Stimulated activated CD8-positive, alpha-beta memory T cell treated with anti-CD3 and anti-CD28 coated beads, Interleukin-15, amount 100 ng/mL, for 4 hours (primary cell): ENCODE measurements at places on chromosomes 6 and 20.

GRCh38 chr6:48628316-48628715, 517.3 kb upstream of the PTCHD4 start:
- DNase-seq = no peak

GRCh38 chr6:83439201-83439600, 8.3 kb upstream of the ME1 start:
- DNase-seq = no peak

- DNase-seq = no peak
Measured at GRCh38 chr20:43955750-43956191, 41.1 kb downstream of the TOX2 start.

DNA sequence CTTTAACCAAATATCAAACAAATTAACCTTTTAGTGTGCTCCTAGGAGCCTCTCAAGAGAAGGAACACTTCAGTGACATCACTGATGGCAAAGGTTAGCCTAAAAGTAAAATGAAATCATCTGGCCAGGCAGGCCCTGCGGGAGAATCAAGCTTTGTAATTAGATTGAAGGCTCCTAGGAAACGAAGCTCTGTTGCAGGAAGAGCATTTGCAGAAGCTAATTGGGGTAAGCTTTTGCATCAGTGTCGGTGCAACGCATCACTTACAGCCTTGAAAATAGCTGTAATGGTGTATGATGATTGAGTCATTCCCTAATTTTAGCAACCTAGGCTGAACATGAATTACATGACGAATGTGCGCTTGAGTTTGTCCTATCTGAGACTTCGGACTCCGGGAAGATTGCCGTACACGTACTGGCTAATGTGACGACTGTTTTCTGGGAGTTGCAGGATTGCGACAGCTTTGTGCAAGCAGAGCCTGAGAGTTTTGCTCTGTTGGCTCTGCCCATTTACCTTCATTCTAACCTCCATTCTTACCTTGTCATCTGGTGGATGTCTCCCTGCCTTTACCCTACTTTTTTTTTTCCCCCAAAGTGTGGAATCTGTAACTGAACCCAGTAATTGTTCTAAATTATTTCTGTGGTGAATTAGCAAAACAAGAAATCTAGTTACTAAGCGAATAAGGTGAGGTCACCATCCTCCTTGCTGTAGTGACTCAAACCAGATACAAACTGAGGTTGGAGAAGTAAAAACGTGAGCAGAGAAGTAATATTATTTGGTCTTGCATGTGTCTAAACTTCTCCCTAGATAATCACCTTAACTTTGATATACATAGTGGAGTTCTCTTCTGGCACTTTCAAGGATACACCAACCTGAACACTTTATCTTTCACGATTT, 675.9 kb upstream of the CITED2 start:
- no peak for DNase-seq

DNA sequence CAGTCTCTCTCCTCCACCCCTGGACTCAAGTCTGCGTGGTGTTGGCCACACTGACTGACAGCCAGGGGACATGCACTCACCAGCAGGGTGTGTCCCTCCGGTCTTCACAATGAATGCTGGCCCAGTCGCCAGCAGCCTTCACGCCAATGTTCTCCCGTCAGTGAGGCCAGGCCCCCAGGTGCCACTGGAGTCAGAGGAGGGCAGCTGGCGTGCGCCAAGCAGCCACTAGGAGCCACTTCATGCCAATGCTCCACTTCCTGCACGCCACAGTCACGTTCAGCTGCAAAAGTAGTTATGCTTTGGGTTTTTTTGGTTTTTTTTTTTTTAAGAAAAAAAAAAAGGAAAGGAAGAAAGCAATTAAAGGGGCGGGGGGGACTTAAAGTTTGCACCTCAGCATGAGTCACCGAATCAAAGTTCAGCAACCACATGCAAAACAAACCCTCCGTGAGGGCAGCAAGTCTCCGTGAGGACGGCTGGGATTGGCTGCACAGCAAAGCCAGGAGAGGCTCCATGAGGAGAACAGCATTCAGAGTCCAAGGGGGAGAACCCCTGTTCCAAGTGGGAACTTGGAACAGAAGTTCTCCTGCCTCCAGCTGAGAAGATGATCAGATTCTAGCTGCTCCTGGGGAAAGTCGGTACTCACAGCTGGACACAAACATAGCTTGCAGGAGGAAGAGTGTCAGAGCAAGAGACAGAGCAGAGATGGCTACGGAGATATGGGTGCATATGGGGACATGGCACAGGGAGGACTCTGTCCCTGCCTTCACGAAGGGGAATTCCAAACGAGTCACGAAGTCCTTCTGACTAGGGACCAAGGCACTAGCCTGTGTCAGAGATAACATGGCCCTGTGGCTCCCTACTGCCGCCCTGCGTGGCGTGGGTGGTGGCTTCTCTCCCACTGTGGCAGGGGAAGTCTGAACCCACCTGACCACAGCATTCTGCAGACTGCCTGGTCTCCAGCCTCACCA, at the start of gene ZC3H12D:
ZC3H12D (minus strand) TSS at position 282 of the 968 bp plus-strand sequence. CDS start 10,471 bp downstream, outside the sequence.
- peak; percentile 60 for DNase-seq

DNA sequence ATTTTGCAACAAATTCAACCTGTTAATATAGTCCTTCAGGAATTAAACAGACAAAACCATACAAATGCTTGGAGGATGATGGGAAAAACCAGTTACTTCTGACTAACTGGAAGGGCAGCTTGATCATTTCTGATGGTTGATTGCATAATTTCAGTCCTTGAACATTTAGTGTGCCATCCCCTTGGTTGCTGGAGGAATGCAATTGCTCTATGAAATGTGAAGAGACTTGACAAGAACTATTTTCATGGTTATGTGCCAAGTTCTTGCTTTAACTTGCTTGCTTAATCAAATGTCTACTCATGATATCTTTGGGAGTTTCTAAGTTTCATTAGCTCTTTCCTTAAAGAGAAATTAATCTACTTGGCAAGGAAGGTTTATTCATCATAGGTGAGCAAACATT, 45.2 kb downstream of the ANKEF1 start:
- no peak for DNase-seq

DNA sequence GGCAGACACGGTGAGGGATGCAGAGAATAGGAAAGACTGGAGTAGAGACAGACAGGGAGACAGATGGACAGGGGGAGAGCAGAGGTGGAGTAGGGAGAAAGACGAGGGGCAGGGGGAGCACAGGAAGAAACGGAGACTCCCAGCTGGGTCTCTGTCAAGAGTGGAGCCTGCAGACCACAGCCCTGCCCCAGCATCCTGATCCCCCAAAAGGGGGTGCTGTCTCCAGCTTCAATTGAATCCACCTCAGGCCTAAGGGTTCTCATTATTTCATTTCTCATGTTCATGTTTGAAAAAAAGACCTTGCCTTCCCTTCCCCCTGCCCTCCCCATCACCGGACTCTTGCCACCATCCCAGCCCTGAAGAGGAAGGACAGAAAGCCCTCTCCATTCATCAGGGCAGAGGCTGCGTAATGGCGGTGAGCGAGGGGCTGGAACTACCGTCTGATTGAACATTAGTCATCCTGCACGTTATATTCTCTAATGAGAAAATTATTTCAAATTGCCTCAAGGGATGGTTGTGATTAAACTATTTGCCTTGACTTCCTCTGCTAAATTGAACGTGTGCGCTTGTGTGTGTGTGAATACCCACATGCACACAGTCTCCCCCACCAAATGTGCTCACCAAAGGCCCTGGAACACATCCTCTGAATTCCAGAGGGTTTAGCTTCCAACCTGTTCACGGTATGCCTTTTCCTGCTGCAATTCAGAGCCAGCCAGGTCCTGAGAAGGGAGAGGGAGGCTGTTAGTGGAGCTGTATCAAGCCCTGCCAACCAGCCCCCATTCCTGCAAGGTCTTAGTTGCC, 98.3 kb downstream of the CDC5L start:
- no peak for DNase-seq

- peak; percentile 42 for DNase-seq
Measured at GRCh38 chr20:846894-847278, 13.4 kb downstream of the FAM110A start.

DNA sequence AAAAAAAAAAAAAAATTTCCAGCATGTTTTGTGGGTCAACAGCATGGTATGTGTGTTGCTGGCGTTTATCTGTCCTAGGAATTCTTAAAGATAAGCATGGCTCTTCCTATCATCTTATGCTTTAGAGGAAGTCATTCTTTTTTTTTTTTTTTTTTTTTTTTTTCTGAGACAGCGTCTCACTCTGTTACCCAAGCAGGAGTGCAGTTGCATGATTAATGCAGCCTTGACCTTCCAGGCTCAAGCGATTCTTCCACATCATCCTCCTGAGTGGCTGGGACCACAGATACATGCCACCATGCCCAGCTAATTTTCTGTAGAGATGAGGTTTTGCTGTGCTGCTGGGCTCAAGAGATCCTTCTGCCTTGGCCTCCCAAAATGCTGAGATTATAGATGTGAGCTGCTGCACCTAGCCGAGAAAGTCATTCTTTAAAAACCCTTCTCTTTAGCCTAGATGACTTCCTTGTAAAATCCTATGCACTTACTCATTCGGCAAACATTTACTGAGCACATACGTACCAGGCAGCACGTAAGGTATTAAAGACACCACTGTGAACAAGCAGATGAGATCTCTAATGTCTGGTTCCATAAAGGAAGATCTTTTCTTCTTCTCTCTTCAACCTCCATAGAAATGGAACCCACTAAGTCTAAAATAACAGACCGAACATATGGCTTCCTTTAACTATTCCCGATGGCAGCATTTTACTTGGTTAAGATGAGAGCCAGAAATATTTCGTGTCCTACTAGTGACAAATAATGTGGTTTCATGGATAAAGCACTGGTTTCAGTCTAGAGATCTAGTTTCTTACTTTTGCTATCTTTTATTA, 122.4 kb downstream of the RIN2 start:
- DNase-seq = no peak
